ENCODE measurements at places on chromosomes 3 and 15. TPM values are rescaled to one million over a fixed set of nuclear protein-coding genes. Genes with fewer than 3 reads are reported as not detected.

The ARGFX gene
- total RNA-seq, result not detected

The C3orf62 gene
- 4.2 TPM for total RNA-seq

The SERINC4 gene
- 0.44 TPM for total RNA-seq

The FBXL22 gene
- total RNA-seq, result 4.4 TPM

The NLGN1 gene
- total RNA-seq, result 0.67 TPM

The AMIGO3 gene
- total RNA-seq, result 0.16 TPM

The FGD5 gene
- total RNA-seq, result 4.4 TPM

The TRPC1 gene
- total RNA-seq, result 1.8 TPM

The HHLA2 gene
- total RNA-seq, result 57.9 TPM

The PLSCR4 gene
- total RNA-seq, result 54.8 TPM

The METTL6 gene
- 11.4 TPM for total RNA-seq

The CCR1 gene
- total RNA-seq, result 0.57 TPM
